ENCODE measurements at places on chromosomes 5 and 9.

DNA sequence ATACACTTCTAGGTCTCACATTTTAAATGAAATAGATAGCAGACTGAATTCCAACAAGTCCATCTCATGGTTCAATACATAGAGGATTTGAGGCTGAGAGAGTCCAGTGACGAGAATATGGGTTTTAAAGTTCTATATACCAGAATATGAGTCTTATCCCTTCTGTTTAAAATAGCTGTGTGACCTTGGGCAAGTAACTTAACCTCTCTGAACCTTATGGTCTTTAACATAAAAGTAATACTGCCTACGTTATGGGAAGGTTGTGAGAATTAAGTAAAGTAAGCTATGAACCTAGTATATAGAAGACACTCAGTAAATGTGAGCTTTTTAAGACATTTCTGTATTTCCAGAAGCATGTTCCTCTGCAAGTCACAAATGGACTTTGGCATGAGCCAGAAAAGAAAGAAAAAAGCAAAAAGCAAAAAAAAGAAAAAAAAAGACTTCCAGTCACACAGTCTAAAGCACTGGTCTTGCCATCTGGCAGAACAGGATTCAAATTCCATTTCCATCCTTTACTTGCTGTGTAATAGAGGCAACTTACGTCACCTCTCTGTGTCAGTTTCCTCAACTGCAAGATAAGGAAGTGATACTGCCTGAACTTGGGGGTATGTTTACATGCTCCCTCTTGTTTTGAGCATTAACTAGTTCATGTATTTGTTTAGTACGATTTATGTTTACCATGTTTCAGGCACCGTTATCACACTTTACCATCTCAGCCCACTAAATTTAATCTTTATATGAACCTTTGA lies 248.2 kb downstream of the TRIM32 start:
- no peak for DNase-seq

DNA sequence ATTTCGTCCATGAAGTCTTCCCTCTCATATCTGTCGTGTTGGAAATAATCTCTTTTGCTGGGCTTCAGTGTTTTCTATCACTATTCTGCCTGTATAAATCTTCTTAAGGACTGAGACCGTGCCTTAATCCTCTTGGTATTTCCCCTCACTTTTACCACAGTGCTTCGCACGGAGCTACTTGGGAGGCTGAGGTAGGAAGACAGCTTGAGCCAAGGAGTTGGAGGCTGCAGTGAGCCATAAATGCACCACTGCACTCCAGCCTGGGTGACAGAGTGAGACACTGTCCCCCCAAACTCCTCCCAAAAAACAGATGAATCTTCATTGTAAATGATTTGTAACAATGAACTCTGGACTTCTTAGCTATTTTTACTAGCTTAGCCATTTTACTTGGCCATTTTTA lies 57.8 kb downstream of the PHAX start:
- no peak for DNase-seq

DNA sequence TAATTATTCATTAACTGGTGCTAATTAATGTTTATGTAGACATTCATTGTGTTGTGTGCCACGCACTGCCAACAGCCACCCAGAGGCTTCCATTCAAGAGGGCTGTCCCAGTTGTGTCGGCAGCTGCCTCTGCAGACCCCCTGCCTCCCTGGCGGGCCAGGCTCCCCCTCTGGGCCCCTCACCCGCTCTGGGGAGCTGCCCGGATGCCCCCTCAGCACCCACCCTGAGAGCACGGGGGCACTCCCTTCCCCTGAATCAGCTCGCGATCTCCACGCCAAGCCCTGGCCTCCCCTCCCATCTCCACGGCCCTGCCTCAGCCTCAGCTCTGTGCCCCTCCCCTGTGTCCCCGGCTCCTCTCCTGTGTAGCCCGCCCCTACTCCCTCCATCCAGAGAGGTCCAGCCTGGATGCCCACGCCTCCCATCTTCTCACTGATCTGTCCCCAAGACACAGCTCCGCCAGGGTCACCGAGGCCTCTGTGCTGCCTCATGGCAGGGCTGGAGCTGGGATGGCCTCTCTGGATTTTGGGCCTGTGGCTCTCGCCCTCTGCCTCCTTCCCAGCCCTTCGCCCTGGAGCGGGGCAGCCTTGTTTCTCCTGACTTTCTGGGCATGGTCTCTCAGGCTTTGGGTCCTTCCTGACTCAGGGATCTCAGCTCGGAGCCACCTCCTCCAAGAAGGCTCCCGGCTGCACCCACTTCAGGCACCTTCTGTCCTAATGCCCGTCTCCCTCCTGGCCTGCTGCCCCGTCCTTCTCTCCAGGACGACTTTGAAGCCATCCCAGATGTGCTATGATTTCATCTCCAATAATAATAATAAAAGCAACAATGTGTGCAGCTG lies 16.0 kb upstream of the SLC9A3 start:
- no peak for DNase-seq

GRCh38 chr5:11683666-11684065 lies 220.6 kb downstream of the CTNND2 start:
- no peak for DNase-seq

GRCh38 chr5:143449772-143450171 lies 46.3 kb upstream of the NR3C1 start:
- no peak for DNase-seq

DNA sequence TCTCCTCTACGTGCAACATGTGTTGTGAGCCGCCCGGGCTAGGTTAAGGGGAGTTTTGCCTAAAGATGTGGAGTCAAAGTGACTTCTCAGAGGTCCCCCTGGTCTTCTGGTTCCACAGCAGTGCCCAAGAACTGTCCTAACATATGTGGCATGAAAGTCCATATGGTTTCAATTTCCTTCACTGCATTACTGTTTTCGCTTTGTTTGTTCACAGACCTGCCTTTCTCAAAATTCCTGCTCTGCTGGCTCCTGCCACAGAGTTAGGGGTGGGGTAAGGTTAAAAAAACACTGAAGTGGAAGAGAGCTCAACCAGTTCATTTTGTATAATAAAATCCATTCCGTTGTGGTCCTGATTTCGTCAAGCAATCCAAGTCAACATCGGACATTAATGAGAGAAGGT lies 289.4 kb downstream of the DMAC1 start:
- no peak for DNase-seq

DNA sequence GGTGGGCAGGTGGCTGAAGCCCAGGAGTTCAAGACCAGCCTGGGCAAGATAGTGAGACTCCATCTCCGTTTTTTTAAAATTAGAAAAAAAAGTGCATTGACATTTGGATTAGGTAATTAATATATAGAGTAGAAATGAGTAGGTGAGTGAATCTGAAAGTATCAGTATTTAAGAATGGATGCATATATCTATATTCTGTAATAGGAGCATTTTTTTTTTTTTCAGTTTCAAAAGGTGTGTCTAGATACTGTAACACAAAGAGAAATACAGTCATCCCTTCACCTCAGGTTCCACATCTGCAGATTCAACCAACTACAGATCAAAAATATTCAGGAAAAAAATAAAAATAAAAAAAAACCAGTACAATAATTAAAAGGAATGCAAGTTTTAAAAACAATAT lies 50.8 kb downstream of the RBM27 start:
- DNase-seq = no peak

GRCh38 chr9:111040494-111040893 lies 2.2 kb upstream of the LPAR1 start:
- DNase-seq = no peak

DNA sequence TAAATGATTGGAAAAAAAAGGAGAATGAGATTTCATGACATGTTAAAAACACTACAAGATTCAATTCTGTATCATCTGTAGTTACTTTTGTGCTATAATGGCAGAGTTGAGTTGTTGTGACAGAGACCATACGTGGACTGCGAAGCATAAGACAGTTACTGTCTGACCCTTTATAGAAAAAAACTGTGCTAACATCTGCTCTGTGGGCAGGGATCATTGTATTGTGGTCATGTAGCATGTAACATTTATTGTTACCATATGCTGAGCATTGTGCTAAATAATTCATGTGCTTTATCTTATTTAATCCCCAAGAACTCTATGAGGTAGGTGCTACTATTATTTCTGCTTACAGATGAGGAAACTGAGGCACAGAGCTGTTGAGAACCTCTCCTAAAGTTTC lies 147.3 kb upstream of the HMHB1 start:
- no peak for DNase-seq

DNA sequence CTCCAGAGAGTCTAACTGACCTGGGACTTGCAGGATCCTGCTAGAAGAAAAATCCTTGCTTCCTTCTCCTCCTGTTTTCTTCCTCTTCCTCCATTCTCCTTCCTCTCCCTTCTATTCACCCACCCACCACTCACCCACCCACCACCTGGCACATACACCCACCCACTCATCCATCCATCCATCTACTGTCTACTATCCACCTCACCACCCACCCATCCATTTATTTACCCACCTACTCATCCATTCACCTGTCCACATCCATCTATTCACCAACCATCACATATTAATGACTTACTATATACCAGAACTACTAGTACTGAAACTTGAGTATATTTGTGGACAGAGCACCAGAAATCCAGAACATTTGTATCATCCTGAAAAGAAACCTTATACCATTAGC lies 49.4 kb downstream of the EHMT1 start:
- DNase-seq = no peak

- no peak for DNase-seq
Measured at GRCh38 chr5:6557807-6558575, 74.9 kb downstream of the NSUN2 start.

DNA sequence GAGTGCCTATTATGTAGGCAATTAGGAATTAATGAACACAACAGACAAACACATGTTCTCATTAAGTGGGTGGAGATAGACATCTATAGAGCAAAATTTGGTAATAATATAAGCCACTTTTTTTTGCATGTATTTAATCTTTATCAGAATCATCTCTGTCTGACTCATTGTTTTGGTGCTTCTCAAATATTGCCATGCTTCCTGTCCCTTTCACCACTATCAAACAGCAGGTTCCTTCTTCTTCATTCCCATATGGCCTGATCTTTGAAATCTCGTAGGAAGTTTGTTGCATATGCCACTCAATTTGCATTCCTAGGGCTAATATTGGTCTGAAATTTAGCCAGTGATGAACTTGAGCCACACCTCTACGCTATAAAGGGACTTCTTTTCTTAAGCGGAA lies 128.9 kb upstream of the SPEF2 start:
- DNase-seq = no peak

DNA sequence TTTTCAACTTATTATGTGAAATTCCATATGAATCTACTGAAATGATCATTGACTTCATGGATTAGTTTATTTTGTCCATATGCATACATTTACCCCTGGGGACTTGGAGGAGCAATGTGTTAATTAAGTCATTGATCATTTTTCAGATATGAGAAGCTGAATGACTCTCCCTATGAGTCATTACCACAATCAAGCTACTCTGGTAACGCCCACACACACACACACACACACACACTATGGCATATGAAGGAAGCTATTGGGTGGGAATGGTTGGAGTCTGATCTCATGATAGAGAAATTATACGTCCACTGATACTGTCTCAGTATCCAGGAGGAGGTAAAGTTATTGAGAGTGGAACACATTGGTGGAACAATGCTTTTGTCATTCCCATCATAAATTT lies 528.9 kb downstream of the AGTPBP1 start:
- DNase-seq = no peak

DNA sequence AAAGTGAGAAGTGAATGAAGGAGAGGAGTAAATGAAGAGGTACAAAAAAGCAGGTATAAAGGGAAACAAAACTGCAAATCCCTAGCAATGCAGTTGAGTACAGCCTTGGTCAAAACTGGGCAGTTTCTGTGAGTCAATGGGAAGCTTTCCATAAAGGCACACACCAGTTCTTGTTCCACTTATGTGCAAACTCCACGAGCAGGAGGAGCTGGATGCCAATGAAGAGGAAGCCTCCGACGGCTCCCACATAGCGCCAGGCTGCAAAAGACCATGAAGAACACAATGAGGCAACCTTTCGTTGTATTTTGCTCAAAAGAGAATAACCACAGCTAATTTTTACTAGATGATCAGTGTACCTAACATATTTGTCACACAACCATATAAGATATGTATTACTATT lies 81.1 kb downstream of the SERINC5 start:
- no peak for DNase-seq

- no peak for DNase-seq
Measured at GRCh38 chr5:14266686-14267085, 123.5 kb downstream of the TRIO start.

- DNase-seq = no peak
Measured at GRCh38 chr9:105290418-105290817, 46.0 kb downstream of the SLC44A1 start.

GRCh38 chr5:9615331-9615730 lies 14.8 kb downstream of the TAS2R1 start:
- DNase-seq = no peak

- no peak for DNase-seq
Measured at GRCh38 chr9:8649160-8649559, 849.6 kb upstream of the DMAC1 start.

GRCh38 chr9:16262477-16263261 lies 607.8 kb downstream of the BNC2 start:
- no peak for DNase-seq

GRCh38 chr5:113213551-113214425 lies 221.0 kb downstream of the TSSK1B start:
- DNase-seq = no peak

- no peak for DNase-seq
Measured at GRCh38 chr9:13665418-13666066, 386.1 kb upstream of the MPDZ start.

DNA sequence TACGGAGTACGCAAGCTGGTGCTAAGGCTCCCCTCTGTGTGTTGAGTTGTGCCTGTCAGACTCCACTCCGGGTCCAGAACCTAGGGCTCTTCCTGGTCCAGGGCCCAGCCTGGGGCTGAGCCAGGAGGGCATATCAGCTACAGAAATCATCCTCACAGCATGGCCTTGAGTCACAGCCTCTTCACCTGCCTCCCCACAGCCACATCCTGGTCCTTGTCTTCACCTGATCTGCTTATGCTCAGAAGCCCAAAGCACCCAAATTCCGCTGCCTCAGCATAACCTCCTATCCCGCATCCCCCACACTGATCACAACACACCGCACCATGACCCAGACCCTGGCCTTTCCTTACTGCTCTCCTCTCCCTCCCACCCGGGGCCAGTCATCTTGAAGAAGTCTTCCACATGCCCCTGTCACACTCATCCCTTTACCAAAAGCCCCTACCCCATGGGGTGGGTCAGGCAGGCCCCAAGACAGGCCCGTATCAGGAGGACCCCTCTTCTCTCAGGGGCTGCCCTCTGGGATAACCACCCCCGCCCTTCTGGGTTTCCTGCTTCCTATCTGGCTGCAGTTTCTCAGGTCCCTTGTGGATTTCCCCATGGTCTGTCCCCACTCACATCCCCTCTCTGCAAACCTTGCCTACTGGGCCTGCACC lies 1.3 kb upstream of the IL3 start:
- no peak for DNase-seq

GRCh38 chr5:135718651-135719050 lies 115.8 kb upstream of the SLC25A48 start:
- DNase-seq = no peak
